ENCODE measurements at places on chromosomes 4 and X. TPM values are rescaled to one million over a fixed set of nuclear protein-coding genes. Genes with fewer than 3 reads are reported as not detected.

The MAGIX gene
- 2.2 TPM for total RNA-seq

The MTTP gene
- 0.76 TPM for total RNA-seq

DNA sequence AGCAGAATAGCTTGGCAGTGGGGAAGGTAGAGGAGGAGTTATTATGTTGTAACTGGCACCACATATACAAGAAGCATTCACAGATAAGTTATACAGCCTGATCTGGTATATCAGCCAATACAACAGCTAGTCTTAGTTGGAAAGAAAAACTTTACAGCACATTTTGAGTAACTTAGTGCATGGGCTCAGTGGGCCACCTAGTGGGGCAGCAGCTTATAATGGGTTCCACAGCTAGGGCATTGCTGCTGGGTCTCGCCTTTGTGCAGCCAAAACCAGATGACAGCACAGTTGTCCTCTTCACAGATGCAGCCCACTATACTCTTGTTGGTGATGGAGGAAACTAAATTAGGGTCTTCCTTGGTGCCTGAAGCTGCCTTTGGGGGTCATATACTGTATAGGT is 448.1 kb upstream of the RASGEF1B start:
- H3K4me3 ChIP-seq: no peak overlapping the region
- no peaks in the 10 kb centered on the region for H3K27me3 ChIP-seq
- DNase-seq: no peak
- H3K27ac ChIP-seq: no peak overlapping the region
- H3K4me1 ChIP-seq: no peaks in the 10 kb centered on the region

- DNase-seq: no peak
- no peak overlapping the region for H3K4me3 ChIP-seq
- no peaks in the 10 kb centered on the region for H3K36me3 ChIP-seq
- H3K27me3 ChIP-seq: no peaks in the 10 kb centered on the region
Observed at GRCh38 chrX:113950081-113950678, 633.7 kb upstream of the HTR2C start.

The TNIP3 gene
- total RNA-seq: 0.89 TPM

The ETDA gene
- not detected for total RNA-seq

- DNase-seq: no peak
- no peak overlapping the region for H3K27ac ChIP-seq
- H3K4me3 ChIP-seq: no peak overlapping the region
- no peaks in the 10 kb centered on the region for H3K27me3 ChIP-seq
- H3K36me3 ChIP-seq: no peaks in the 10 kb centered on the region
Observed at GRCh38 chr4:128979934-128980333, 113.4 kb downstream of the SCLT1 start.

The TEC gene
- total RNA-seq: 4.8 TPM

DNA sequence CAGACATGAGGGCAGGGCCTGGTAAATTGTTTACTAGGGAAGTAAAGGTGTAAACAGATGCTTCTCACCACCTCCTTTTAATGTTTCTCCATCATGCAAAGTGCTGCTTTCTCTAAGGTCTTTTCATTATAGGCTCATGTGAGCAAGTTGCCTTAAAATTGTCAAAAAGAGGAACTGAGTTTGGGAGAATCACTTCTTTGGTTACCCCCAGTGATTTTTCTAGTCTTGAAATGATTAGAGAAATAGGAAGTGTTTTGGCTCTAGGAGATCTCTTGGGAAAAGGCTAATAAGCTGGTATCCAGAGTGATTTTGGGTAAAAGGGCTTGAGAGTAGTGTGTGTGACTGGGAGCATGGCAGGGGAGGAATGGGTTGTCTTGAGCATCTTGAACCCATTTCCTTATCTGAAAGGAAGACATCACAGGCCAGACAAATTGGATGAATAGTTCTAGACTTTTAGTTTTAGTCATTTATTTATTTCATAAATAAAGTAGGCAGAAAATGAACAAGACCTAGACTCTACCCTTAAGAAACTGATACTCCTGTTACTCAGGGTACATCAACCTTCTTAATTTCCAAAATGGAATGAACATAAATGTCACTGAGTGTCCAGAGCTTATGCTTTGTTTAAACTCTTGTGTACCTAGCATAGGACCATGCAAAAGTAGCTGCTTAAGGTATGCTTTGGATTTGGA is 14.2 kb downstream of the GRPR start:
- H3K36me3 ChIP-seq: no peaks in the 10 kb centered on the region
- no peak overlapping the region for H3K27ac ChIP-seq
- H3K27me3 ChIP-seq: no peaks in the 10 kb centered on the region
- DNase-seq: no peak

The ACE2 gene
- total RNA-seq: not detected

DNA sequence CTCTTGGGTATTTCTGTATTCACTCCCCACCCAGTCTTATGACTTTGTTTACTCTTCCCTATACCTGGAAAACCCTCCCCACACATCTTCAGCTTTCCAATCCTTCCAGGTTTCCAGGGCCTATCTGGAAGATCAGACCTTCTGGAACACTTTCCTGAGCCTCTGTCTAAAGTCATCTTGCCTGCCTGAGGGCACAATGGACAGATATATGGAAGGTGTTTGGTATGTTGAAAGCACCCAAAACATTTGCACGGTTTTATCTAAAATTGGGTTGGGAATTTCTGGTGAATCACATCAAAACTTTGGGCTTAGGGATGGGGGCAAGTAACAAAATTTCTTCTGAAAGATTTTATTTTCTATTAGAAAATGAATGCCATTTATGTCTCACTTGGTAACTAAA is 16.0 kb downstream of the CLDN2 start:
- peaks cover 4% of the 10 kb centered on the region for H3K4me1 ChIP-seq
- H3K27ac ChIP-seq: no peak overlapping the region
- no peak overlapping the region for H3K4me3 ChIP-seq
- DNase-seq: no peak
- H3K36me3 ChIP-seq: no peaks in the 10 kb centered on the region

The RASL11B gene
- not detected for total RNA-seq

DNA sequence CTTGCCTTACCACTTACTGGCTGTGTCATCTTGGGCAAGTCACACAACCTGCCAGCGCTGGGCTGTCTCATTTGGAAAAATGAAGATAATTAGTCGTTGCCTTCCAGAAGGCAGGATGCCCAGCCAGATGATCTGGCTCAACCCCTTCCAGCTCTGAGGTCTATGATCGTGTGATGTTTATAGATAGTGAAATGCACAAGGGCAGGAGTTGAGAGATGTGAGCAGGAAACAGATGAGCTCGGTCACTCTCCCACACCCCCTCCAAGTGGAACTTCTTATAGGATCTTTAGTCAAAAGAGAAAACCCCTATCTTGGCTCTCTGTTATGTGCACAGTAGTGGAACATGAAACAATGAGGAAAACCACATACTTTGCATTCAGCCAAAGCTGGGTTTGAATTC is 336.8 kb upstream of the PPARGC1A start:
- no peak overlapping the region for H3K27ac ChIP-seq
- H3K27me3 ChIP-seq: no peaks in the 10 kb centered on the region
- no peaks in the 10 kb centered on the region for H3K4me1 ChIP-seq
- H3K4me3 ChIP-seq: no peak overlapping the region
- no peaks in the 10 kb centered on the region for H3K36me3 ChIP-seq

GRCh38 chr4:48491514-48492176 is 1.6 kb downstream of the ZAR1 start:
- H3K4me1 ChIP-seq: no peaks in the 10 kb centered on the region
- peaks cover 8% of the 10 kb centered on the region for H3K27me3 ChIP-seq
- H3K36me3 ChIP-seq: no peaks in the 10 kb centered on the region
- no peak overlapping the region for H3K4me3 ChIP-seq
- no peak overlapping the region for H3K27ac ChIP-seq

The PALLD gene
- total RNA-seq: 7.5 TPM

DNA sequence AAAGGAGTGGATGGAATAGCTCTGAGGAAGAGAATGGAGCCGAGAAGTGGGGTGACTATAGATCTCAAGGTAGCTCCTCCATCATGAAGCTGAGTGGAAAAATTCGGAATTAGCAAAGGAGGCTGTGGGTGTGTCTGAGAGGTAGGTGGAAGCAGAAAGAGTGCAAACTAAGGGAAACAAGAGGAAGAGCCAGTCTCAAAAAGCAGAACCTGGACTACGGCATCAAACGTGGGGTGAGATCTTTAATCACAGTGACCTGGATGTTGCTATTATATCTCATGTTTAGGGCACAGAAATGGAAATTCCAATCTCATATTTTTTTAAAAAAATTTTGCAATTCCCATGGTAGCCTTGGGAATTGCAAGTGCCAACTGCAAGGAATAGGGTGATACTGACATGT is 162.5 kb upstream of the RASGEF1B start:
- H3K27ac ChIP-seq: no peak overlapping the region
- H3K4me1 ChIP-seq: no peaks in the 10 kb centered on the region
- H3K4me3 ChIP-seq: no peak overlapping the region
- no peak for DNase-seq
- H3K27me3 ChIP-seq: no peaks in the 10 kb centered on the region

The ARMCX6 gene
- total RNA-seq: 42.0 TPM

DNA sequence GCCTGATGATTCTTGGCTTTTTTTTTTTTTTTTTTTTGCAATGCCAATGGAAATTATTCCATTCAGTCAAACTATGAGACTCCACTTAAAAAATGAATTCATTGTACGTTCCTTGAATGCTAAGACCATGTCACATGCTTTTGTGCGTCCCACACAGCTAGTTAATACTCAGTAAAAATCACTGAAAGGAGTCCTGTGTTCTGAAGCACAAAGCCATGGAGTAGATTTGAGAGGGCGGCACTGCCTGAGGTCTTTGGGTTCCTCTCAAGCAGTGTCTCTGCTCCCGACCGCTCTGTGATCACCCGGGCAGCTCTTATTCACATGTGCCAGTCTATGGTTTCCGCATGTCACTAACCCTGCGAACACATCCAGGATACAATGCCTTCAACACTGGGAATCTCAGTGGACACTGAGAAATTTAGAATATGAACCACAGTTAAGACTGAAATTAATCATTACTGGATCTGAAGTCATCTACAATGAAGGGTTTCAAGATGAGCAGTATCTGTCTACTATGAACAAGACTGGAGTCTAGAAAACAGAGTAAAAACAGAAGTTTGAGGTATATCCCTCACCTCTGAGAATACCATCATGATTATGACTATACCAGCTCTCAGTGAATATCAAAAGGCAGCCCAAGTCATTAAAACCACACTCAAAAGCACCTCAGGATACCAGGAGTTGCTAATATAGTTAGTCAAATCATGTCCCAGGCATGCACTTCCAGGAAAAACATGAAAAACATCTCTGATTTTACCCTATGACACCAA is 193.0 kb downstream of the MGST2 start:
- no peak overlapping the region for H3K4me3 ChIP-seq
- H3K36me3 ChIP-seq: no peaks in the 10 kb centered on the region
- no peak for DNase-seq
- no peaks in the 10 kb centered on the region for H3K27me3 ChIP-seq
- no peak overlapping the region for H3K27ac ChIP-seq
- no peaks in the 10 kb centered on the region for H3K4me1 ChIP-seq

DNA sequence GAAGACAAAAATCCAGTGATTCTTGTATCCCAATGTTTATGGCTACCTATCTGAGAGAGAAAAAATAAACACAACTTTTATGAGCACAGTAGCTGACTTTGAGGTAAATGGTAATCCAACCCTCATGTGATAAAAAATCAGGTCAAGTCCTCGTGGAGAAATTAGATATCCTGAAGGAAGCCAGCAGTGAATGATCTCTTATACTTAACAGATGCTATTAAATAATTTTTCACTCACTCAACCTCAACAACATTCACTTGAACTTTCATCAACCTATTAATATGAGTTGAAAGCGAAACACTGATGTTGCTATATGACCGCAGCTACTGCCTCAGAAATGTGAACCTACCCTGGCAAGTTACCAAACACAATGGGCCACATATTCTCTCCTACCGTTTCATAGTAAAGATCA is 105.4 kb downstream of the GPC3 start:
- no peaks in the 10 kb centered on the region for H3K36me3 ChIP-seq
- H3K27ac ChIP-seq: no peak overlapping the region
- no peaks in the 10 kb centered on the region for H3K4me1 ChIP-seq
- H3K27me3 ChIP-seq: no peaks in the 10 kb centered on the region
- no peak for DNase-seq

The KLF3 gene
- total RNA-seq: 132 TPM

DNA sequence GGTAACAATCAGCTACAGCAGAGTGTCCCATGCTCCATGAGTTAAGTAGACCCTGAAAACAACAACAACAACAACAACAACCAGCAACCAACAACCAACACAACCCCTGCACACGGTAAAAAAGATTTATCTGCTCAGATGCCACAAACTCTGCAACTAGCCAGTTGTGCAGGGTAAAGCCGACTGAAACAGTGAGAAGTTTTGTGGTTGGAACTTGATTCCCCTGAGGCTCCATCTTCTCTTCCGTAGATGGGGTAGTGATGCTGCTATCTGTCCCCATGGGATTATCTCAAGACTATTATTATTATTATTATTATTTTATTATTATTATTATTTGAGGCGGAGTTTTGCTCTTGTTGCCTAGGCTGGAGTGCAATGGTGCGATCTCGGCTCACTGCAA is 50.6 kb upstream of the RAPGEF2 start:
- H3K27ac ChIP-seq: no peak overlapping the region
- DNase-seq: no peak
- H3K4me3 ChIP-seq: no peak overlapping the region
- H3K27me3 ChIP-seq: no peaks in the 10 kb centered on the region

The SRPX gene
- not detected for total RNA-seq

- no peak overlapping the region for H3K27ac ChIP-seq
- H3K36me3 ChIP-seq: no peaks in the 10 kb centered on the region
- no peaks in the 10 kb centered on the region for H3K27me3 ChIP-seq
- no peak overlapping the region for H3K4me3 ChIP-seq
Observed at GRCh38 chr4:78184584-78184983, 127.5 kb downstream of the FRAS1 start.

DNA sequence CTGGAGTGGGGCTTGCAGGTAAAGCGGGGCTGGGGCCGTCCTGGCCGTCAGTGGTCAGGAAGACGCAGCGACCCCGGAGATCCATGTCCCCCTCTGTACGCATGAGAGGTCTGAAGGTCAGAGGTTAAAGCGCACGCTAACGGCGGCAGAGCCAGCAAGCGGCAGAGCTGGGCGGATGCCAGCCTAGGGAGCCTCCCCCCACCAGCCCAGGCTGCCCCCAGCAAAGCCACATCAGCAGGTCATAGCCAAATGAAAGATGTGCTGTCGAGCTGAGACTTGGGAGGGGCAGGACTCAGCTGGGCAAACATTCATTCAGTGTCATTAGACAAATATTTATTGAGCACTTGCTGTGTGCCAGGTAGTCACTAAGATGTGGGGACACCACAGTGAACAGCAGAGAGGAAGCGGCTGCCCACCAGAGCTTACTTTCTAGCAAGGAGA is 593 bp upstream of the JAKMIP1 start:
- H3K4me1 ChIP-seq: peaks cover 30% of the 10 kb centered on the region
- DNase-seq: no peak
- H3K27ac ChIP-seq: no peak overlapping the region
- peak overlapping the region; percentile 43 for H3K4me3 ChIP-seq
- H3K36me3 ChIP-seq: no peaks in the 10 kb centered on the region

The NSUN7 gene
- not detected for total RNA-seq
